DMS 273 treated with DMSO at 0.1 percent for 48 hours (cell line): ENCODE measurements at places on chromosomes 1 and 21.

GRCh38 chr21:28133116-28133515, 859.6 kb downstream of the LTN1 start:
- no peak for DNase-seq

DNA sequence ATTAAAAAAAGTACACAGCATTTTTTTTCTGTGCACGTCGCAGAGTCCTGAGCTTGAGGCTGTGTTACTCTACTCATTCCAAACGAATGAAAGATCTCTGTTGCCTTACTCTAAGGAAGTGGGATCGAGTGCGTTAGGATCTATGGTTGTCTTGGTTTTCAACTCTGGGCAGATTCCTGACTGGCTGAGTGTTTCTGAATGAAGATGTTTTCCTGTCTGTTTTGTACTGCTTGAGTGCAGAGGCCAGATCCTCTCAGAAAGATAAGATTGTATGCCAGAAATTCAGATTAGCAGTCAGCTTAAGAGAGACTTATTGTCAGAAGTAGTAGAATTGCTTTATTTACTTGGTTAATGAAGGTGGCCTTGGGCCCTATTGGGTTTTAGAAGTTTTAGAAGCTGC, 14.0 kb downstream of the PLA2G2E start:
- DNase-seq, result no peak

DNA sequence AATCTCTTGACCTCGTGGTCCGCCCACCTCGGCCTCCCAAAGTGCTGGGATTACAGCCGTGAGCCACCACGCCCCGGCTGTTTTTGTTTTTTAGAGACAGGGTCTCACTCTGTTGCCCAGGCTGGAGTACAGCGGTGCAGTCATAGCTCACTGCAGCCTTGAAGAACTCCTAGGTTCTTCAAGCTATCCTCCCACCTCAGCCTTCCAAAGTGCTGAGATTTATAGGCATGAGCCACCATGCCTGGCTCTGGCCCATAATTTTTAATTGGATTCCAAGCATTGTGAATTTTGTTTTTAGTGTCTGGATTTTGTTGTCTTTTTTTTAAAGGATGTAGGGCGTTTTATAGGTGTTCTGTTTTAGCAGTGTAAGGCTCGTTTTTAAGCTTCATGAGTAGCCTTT, 28.6 kb upstream of the TXLNA start:
- no peak for DNase-seq

DNA sequence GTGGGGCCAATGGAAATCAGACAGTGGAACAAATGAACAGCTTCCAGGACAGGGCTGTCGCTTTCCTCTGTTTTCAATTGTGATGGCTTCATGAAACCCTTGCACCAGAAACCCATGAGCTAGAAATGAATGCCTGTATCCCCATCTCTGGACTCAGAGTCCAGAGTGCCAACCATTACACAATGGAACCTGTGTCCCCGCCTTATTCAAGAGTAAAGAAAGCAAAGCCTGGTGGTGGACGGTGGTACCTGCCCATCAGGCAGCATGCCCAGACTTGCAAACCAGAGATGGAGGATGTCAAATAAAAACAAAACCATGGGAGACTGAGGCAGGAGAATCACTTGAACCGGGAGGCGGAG, 4.4 kb upstream of the CAPN2 start:
- no peak for DNase-seq

DNA sequence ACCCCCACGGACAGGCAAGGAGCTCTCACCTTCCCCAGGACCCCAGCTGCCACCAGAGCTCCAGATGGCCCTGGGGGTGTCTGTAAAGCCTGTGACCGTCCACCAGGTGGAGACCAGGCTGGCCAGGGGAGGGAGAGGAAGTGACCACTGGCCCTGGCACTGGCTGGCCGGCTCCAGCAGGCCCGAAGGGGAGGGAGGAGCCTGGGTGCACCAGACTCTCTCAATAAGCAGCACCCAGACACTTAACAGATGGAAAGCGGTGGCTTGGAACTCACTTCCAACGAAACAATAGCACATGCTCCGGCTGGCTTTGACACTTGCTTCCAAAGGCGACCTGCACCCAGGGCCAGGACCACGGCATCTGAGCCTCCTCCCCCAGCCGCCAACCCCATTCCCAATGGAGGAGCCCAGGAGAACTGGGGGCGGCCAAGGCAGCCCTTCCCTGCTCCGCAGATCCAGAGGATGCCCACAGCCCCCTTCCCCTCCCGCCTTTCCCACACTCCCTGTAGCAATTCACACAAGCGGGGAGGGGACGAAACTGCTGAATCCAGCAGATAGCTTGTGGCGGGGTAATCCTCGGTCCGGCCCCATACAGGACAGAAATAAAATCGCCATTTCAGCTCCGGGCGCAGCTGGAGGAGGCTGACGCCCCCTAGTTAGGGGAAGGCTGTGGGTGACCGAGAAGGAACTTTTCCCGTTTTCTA, 742 bp upstream of the PDE9A start:
- no peak for DNase-seq

DNA sequence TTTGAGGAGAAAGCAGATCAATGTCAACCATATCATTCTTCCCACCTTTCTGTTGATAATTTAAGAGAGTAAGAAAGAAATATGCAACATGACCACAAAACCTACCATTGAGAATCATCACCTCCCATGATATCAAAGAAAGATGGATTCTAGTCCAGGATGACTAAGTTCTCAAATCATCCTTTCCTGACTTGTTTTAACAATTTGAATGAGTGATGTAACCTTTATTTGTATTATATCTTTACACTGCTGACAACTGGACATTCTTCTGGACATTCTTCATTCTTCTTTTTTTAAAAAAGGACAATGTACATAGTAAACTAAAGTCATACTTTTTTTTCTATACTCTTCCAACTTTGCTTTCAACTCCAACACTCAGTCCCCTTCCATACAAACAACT, 9.5 kb downstream of the PSMB4 start:
- DNase-seq, result no peak

DNA sequence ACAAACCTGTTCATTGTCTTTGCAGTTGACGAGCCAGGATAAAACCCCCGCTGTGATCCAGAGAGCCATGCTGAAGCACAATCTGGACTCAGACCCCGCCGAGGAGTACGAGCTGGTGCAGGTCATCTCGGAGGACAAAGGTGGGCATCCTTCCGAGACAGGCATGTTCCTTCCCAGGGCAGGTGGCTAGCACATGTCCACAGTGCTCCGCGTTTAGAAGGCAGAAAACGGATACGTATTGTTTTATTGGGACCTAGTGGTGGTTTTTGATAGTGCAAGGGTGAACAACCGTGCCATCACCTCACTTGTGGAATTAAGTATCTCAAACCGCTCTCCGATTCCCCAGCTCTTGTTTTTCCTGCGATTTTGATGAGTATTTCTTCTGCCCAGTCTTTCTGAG, 115.3 kb downstream of the COLGALT2 start:
- no peak for DNase-seq

DNA sequence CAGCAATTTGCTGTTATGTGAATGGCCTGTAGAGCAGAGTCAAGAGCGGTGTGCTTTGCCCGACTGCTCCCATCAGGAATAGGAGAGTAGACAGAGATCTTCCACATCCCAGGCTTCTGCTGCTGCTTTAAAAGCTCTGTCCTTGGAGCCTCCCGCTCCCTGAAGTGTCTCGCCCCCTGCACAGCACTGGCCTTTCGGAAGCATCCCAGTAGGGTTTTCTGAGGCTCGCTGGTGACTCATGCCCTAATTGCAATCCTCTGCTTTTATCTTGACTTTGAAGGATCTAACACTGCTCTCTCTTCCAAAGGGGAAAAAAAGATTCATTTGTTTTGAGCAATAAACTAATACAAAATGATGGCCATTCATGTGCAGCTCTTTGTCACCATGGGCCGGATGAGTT, 13.3 kb upstream of the CD101 start:
- DNase-seq, result no peak

DNA sequence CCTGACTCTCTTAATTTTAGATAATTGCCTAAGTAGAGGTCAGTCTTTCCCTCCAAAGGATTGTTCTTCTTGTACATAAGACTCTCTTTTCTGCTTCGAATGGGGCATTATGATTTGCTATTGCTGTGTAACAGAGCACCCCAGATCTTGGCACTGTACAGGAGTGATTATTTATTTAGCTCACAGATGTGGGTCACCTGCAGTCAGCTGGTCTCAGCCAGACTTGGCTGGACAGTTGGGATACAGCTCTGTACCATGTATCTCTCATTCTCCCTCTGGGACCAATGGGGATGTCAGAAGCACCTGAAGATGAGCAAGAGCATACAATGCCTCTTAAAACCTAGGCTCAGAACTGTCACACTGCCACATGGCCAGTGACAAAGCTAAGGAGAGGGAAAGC, 23.4 kb upstream of the KCND3 start:
- DNase-seq, result no peak

- no peak for DNase-seq
Observed at GRCh38 chr1:167223144-167224103, 2.7 kb downstream of the POU2F1 start.

DNA sequence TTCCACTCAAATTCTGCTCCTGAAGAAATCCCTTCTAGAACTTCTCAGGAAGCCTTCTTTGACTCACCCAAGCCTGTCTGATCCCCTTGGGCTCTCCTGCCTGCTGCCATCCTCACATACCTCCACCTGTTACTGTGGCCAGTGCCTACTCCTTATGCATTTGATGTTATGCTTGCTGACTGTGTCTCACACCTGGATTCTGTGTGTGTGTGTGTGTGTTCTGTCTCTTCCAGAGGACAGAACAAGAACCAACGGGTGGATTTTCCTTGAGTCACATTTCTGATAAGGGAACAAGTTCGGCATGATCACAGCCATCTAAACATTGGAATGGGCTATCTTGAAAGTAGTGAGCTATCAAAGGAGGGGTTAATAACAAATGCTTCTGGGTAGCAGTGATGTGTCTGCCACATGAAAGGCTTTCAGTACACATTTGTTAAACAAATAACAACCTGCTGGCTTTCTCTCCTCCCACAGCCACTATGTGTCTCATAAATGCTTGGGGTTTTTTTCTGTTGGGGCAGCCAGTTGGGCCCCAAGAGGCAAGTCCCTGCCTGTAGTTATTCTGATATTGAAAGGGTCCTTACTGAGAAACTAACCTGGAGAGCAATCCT, 8.9 kb upstream of the GPR37L1 start:
- no peak for DNase-seq

DNA sequence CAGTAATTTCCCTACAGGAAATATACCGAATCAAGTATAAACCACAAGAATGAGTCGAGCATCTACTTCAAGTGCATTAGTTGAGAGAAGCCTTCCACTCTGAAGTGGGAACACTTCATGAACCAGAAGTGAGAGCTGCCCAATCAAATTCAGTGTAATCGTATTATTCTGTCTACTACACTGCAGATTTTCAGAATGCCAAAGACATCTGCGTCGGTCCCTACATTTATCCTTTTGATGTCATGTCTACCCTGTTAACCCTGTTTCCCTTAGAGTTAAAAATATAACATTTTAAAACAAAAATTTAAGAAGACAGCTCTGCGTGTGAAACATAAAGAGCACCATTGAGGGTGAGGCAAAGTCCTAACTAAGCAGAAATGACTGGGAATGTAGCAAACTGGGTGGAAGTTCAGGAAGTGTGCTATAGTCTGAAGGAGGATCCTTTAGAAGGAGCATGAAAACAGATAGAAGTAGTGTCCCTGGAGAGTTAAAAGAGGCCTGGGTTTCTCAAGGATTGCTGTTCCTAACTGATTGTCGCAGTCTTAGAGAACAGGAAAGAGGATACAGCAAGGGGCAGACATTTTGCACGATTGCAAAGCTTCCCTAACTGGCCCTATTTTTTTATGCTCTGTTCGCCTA, 291.2 kb downstream of the PTPRC start:
- no peak for DNase-seq

DNA sequence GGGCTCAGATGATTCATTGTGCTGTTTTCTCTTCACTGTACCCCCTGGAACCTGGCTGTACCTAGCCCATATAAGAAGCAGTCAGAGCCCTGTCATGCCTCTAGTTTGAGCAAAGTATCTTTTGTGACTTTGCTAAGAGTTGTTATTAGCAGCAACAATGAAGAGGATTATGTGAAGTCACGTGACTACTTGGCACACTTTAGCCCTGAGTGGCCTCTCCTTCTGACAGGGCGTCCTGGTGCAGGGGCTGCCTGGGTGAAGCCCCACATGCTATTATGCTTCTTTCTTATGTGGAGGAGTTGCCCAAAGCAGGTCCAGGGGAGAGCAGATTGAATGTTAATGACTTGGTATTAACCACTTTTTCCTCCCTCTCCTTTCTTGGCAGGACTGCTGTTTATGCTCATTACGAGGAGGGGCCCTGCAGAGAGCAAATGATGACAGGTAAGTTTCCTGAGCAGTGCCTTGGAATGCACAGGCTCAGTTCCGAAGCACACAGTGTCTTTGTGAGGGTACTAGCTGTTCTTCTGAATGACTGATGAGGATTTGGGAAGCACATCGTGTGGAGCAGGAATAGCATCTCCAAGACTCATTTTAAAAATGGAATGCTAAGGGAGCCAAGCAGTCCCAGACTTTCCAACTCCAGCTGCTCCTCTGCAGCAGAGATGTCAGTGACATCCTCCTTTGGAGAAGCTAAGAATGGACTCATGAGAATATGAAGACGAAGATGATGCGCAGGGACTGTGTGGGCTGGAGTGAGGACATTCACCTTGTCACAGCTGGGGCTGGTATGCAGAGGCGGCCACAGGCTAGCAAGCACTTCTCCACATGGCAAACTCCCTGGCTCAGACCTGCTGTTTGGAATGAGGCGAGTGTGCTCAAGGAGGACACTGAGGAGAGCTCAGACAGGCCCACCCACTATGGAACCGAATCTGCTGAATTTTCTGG, 15.2 kb upstream of the ST3GAL3 start:
- no peak for DNase-seq

DNA sequence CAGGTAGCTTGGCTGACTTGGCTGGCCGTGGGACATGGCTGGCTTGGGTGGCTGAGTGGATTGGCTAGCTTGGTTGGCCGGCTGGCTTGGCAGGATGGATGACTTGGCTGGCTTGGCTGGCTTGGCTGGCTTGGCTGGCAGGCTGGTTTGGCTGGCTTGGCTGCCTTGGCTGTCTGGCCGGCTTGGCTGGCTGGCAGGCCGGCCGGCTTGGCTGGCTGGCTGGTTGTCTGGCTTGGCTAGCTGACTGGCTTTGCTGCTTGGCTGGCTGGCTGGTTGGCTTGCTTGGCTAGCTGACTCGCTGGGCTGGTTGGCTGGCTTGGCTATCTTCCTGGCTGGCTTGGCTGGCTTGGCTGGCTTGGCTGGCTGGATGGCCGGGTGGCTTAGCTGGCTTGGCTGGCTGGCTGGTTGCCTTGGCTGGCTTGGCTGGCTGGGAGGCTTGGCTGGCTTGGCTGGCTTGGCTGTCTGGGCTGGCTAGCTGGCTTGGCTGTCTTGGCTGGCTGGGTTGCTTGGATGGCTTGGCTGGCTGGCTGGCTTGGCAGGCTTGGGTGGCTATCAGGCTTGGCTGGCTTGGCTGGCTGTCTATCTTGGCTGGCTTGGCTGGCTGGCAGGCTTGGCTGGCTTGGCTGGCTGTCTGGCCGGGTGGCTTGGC, 129.7 kb upstream of the FAM72C start:
- DNase-seq, result no peak
